Activated naive CD8-positive, alpha-beta T cell treated with anti-CD3 and anti-CD28 coated beads, Interleukin-2, amount 50 U/mL, for 24 hours (primary cell): ENCODE measurements at places on chromosomes 11 and 22.

GRCh38 chr11:96112192-96113128, 188.6 kb upstream of the MTMR2 start:
- peak; percentile 28 for DNase-seq

GRCh38 chr11:87966694-87967093, 208.5 kb downstream of the RAB38 start:
- no peak for DNase-seq

- DNase-seq, result no peak
Observed at GRCh38 chr11:131423688-131424087, 53.3 kb downstream of the NTM start.

GRCh38 chr11:27303903-27304302, 59.1 kb downstream of the CCDC34 start:
- DNase-seq, result no peak

DNA sequence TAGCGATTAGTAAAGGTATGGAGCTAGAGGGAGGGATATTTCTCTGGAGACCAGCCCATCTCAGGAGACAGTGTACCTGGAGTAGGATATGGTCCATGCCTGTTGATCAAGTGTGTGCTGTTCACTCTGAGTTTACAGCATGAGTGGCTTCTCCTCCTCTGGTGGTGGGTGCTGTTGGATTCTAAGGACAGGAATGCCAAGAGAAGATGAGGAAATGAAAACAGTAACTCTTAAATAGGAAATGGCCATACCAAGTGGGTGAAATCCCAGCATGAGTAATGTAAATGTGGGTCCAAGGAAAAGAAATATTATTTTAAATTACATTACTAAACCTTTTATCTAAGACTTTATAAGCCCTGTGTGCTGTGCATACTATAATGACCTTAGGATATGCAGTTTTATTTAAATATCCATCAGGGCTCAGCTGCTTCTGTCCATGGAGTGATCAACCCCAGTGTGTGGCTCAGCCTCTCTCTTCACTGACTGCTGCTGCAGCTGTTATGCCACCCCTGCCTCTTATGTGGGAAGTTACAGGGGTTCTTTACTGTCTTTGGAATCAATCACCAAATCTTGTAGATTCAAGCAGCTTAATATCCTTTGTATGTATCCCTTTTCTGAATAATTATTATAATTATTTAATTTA, 54.3 kb downstream of the FAT3 start:
- DNase-seq, result no peak

GRCh38 chr11:64141081-64141783, 24.7 kb downstream of the MACROD1 start:
- DNase-seq, result no peak

GRCh38 chr11:15888556-15889345, 467.6 kb downstream of the SOX6 start:
- no peak for DNase-seq

- no peak for DNase-seq
Observed at GRCh38 chr11:113204280-113204679, 110.1 kb upstream of the TTC12 start.

GRCh38 chr11:102729849-102730815, 5.4 kb upstream of the MMP8 start:
- DNase-seq, result no peak

DNA sequence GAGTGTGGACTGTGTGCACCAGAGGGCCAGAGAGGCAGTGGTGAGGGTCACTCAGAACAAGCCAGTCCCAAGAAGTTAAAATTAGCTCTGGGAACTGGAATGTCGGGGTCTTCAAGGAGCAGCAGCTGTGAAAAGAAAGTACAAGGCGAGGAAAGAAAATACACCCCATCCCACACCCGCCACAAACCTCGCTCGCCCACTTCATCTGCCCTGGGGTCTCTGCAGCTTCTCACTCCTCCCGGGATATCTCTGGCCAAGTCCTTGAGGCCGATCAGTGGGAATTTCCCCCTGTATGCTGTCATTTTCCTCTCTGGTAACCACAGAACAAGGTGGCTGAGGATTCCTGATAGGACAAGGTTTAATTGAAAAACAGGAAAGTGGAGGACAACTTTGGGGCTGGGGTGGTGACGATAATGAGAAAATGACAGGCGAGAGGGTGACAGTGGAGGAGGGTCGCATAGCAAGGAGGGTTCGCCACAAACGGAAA, 36.3 kb upstream of the TIMP3 start:
- no peak for DNase-seq

GRCh38 chr11:30326114-30326778, 3.3 kb downstream of the ARL14EP start:
- no peak for DNase-seq

DNA sequence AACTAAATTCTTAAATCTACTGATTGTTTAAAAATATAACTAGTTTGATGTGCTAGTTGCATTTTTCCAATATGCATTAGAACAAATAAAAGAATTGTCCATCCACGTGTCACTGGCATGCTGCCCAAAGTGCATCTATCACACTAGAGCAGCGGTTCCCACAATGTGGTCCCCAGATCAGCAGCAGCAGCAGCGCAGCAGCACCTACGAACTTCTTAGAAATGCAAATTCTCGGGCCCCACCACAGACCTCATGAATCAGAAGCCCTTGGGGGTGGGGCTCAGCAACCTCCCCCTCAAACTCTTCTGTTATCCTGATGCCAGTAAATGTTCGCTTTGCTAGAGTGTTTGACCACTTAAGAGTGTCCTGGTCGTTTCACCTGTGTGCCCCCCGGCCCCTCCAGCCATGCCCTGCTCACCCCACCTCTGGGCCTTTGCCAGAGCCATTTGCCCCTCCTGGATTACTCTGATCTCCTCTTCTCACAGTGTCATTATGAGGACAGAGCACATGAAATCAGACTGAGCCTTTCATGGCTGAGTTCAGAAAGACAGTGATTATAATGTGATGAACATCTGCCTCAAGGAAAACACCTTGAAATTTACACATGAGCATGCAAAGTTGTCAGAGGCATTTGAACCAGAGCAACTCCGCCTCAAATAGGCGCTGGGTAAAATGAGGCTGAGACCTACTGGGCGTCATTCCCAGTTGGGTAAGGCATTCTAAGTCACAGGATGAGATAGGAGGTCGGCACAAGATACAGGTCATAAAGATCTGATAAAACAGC, 12.6 kb upstream of the VSIG10L2 start:
- peak; percentile 44 for DNase-seq

GRCh38 chr11:7523416-7524210, 9.8 kb downstream of the PPFIBP2 start:
- DNase-seq, result no peak

DNA sequence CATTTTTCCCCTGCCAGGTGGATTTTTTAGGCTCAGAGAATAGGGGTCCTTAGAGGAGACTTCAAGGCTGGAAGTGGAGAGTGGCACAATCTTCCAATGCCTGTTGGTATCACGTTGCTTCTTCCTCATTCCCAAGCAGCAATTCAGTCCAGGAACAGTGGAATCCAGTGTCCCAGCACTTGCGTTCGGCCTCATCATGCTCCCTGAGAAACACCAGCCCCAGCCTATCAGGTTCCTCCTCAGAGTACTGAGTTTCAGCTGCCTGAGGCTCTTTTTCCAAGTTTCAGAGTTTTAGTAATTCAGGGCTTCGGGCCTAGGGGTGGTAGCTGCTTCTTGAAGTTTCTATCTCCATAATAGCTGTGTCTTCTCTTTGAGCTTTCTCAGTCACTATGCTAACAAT, 31.9 kb upstream of the NRGN start:
- DNase-seq, result no peak

DNA sequence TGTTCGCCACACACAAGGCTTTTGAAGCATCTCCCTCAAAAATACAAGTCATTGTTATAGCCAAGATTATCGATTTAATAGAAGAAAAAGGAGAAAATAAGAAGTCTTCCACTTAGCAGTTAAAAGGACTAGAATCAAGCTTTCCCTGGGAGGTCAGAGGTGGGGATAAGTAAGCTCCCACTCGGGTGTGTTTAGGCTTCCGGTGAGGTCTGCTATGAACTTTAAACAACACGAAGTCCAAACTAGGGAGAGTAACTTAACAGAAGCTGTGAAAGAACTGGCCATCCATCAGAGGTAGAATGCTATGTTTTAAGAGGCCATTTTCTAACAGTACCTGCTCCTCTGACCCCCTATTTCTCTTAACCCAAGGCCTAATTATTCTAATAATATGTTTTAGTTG, 91.4 kb upstream of the APOA1 start:
- no peak for DNase-seq

GRCh38 chr11:127017482-127017881, 16.9 kb upstream of the KIRREL3 start:
- no peak for DNase-seq

DNA sequence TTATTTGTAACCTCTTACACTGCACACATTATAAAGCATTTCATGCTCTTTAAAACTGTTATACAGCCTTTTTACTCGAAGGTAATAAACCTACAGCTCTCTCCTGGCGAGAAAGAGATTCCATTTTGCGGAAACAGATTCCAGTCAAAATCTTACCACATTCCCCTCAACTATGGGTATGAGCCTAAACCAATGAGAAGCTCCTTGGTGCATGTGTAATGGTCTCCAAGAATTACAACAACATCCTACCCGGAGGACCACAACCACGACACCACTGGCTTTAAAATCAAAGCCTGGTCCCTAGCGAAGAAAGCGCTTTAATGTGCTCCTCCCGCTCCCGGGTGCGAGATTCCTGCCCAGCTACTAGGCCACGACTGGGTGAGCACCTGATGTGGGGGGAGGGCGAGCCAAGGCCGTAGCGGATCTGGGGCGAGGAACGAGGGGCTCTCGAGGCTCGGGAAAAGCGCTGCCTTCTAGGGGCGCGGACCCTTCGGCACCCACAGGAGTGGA, 821 bp downstream of the CELF1 start:
- DNase-seq, result peak; percentile 37

DNA sequence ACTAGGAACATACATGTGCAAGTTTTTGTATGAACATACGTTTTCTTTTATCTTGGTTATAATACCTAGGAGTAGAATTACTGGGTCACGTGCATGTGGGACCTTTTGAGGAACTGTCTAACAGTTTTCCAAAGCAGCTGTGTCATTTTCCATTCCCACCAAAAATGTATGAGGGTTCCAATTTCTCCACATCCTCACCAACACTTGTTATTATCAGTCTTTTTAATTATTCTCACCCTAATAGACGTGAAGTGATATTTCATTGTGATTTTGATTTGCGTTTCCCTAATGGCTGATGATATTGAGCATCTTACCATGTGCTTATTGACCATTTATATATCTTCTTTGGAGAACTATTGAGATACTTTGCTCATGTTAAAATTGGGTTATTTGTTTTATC, 162.1 kb downstream of the CHST1 start:
- no peak for DNase-seq

GRCh38 chr22:31334329-31334728, 11.8 kb downstream of the PATZ1 start:
- no peak for DNase-seq

DNA sequence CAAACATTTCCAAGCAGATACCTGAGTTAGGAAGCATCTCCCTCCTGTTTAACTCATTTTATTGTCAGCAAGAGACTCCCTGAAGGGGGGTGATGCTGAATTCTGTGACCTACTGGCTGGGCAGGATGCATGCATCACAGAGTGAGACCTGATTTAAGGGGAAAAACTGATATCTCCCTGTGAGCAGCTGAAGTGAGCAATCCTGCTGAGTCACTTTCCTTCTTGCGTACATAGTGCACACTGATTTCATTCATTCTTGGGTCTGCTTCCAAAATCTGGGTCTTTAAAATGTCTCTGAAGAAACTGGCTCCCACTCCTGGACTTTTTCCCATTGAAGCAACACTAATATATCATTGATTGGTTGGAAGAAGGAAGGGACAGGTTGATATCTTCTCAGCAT, 23.3 kb downstream of the P4HA3 start:
- DNase-seq, result no peak

DNA sequence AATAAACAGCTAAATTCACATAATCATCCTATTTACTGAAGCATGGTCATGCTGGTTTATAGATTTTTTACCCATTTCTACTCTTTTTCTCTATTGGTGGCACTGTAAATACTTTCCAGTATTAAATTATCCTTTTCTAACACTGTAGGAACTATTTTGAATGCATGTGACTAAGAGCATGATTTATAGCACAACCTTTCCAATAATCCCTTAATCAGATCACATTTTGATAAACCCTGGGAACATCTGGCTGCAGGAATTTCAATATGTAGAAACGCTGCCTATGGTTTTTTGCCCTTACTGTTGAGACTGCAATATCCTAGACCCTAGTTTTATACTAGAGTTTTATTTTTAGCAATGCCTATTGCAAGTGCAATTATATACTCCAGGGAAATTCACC, 10.7 kb downstream of the RAG1 start:
- DNase-seq, result no peak

GRCh38 chr11:73246303-73246702, 25.8 kb upstream of the P2RY6 start:
- no peak for DNase-seq

DNA sequence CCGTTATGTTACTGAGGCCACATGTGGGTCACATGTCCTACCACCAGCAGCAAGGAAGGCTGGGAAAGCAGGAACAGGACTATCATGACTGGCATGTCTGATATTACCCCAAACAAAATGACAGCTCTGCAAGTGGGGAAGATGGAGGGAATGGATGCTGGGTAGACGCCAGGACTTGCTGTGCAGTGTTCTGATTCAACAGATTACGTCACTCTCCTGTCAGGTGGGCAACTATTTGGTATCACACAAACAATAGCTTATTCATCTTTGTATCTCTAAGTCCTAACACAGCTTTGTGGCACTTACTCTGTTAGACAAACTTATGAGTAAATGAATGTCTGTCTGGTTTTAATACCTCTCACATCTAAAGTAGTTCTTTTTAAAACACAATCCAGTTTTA, 105.2 kb downstream of the SPON1 start:
- no peak for DNase-seq

DNA sequence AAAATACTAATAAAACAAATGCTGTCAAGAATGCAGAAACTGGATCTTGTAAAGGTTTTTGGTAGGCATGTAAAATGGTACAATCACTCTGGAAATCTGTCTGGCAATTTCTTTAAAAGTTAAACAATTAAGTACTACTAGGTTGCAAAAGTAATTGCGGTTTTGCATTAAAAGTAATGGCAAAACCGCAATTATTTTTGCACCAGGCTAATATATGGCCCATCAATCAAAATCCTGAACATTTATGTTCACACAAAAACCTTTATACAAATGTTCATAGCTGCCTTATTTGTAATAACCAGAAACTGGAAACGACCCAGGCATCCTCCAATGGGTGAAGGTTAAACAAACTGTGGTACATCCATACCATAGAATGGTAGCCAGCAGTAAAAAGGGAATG, 24.6 kb upstream of the ZDHHC13 start:
- DNase-seq, result no peak

DNA sequence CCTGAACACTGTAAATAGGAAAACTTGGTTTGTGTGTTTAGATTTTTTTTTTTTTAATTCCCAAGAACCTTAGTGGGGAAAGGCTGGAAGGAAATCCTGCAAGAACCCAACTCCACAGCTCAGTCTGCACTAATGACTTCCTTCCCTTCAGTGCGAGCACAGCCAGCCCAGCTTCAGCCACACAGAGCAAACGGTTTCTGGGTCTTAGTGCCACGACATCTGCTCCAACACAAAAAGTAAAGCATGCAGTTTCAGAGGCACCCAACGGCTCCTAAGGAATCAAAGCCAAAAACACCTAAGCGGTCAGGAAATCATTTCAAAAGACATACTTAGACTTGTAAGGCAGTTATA, 236.1 kb downstream of the TTC28 start:
- peak; percentile 8 for DNase-seq
